Globus pallidus (tissue), 1 donor: ENCODE measurements at places on chromosomes 1 and 21.

- DNase-seq, result peak; percentile 66
Measured at GRCh38 chr1:111505641-111506119, 2.2 kb upstream of the ADORA3 start.

- no peak for DNase-seq
Measured at GRCh38 chr1:43340559-43340958, 2.9 kb downstream of the MPL start.

DNA sequence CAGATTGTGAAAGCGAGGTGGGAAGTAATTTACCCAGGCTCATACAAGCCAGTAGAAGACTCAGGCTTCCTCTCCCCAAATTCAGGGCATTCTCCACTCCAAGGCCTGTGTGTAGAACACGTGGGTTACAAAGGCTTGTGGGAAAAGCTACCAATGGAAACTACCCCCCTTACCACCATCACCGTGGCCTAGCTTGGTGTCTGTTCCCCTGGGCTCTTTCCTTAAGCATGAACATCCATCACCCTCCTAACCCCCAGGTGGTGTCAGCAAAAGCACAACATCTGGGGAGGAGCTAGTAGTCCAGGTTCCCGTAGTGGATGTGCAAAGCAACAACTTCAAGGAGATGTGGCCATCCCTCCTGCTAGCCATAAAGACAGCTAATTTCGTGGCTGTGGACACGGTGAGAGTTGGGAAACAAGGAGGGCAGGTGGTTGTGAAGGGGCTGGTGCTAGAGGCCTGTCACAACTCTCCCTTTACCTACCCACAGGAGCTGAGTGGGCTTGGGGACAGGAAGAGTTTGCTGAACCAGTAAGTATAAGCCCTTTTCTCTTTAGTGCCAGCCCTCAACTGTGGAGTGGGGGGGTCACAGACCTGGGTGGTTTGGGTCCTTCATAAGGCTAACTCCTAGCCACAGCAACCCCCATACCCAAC, 701 bp upstream of the MUTYH start:
- DNase-seq, result no peak

DNA sequence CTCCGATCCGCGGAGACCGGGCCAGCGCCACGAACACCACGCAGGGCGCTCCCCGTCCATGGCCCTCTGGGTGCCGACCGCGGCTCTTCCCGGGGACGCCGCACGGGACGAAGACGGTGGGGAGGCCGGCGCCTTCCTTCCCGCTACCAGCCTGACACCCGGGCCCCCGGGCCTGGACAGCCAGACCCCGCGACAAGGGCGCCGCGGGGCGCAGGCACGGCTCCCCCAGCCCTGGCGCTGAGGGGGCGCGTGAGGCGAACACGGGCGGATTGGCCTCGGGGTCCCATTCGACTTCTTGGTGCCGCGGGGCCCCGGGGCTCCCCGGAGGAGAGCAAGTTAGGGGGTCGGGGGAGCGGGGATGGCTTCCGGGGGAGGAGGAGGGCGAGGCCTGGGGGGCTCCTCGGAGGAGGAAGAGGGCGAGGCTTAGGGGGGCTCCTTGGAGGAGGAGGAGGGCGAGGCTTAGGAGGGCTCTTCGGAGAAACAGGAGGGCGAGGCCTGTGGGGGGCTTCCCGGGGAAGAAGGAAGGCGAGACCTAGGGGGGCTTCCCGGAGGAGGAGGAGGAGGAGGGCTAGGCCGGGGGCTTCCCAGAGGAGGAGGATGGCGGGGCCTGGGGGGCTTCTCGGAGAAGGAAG, 537 bp upstream of the KLHL17 start:
- no peak for DNase-seq

DNA sequence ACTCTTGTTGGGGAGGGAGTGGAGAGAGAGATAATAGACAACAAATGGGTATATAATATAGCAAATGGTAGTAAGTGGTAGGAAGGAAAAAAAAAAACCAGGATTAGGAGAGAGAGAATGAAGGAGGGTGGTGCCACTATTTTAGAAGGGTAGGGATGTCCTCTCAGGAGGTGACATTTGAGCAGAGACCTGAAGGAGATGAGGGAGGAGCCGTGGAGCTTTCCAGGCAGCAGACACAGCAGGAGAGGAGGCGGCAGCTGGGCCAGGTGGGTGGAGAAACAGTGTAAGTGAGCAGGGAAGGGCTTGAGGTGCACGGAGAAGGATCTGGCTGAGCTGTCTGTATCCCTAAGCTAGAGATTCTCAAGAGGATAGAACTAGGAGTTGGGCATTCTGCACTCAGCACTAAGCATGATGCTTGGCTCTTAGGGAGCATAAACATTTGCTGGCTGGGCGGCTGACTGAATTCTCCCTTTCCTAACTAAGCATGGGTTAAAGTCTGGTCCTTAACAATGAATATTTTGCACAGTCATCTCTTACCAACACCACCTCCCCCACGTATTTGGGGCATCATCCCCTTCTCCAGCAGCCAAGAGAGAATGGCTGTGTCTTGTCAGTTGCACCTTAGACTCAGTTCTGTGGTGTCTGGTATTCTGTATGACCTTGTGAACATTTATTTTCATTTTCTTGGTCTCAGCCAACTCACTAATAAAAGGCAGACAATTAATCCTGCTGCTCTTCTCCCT, 27.6 kb upstream of the SARS1 start:
- DNase-seq, result no peak

- no peak for DNase-seq
Measured at GRCh38 chr1:246800756-246801155, 76.5 kb downstream of the SCCPDH start.

- DNase-seq, result no peak
Measured at GRCh38 chr1:71899881-71900280, 382.5 kb downstream of the NEGR1 start.
